ENCODE measurements at places on chromosomes 16 and 17.

DNA sequence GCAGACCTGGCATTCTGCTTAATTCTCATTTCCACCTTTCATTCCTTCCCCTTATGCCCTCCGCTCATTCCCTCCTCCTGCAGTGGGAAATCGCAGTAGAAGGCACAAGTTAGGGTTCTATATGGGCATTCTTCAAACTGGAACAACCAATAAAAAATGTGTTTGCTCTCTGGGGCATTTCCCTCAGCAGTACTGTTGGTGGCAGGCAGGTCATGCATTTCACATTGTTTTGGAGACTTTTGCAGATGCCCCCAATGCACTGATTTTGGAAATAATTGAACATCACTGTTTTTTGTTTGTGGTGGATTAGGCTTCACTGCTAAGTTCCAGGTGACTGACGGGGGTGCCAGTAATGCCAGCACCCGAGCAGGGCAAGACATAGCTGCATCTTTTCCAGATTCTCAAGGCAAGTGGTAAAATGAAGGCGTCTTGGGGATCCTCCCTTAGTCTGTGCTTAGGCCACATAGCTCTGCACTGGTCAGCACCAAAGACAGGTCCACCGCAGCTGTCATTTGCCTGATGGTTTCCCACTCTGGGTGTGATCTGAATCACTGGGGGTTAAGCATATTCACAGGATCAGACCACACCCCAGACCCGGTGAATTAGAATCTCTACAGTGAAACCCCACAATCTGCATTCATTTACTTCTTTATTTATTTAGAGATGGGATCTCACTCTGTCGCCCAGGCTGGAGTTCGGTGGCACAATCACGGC, 304.5 kb downstream of the CPPED1 start:
- no peak for DNase-seq

DNA sequence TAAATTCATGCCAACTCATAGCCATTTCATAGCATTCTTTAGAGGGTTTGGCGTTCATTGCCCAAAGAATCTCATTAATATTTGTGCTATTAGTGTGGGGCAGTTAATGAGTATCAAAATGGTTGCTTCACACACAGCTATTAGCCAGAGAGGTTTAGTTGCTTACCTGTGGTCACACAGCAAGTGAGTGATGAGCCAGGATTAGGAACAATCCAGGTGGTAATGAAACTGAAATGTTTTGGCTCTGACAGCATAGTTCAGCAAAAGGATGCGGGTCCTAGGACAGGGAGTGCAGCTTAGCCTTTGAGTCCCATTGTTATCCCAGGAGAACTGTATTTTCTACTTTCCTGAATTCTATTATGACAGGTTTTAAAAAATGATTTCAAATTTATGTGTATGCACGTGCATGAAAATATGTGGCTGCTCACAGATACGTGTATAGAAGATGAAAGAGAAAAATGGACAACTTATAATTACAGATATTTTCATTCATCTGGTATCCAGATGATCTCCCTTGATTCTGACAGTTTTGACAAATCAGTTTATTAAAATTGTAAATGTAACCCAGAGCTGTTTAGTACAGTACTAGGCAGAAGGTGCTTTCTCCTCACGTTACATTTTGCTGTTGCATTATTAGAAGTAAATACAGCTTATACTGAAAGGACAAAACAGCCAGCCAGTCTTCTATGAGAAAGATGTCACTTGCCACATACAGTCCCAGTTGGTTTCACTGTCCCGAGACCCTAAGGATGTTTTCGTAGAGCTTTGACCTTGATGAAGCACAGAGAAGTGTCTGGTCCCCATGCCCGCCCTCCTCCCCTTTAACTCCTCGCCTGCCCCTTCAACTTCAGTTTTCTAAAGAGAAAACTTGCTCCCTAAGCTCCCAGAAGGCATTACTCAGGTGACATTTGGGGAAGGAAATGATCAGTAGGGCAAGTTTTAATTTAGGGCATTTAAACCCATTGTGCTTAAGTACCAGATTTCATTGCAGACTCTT, 99.8 kb upstream of the TBX2 start:
- DNase-seq, result no peak

DNA sequence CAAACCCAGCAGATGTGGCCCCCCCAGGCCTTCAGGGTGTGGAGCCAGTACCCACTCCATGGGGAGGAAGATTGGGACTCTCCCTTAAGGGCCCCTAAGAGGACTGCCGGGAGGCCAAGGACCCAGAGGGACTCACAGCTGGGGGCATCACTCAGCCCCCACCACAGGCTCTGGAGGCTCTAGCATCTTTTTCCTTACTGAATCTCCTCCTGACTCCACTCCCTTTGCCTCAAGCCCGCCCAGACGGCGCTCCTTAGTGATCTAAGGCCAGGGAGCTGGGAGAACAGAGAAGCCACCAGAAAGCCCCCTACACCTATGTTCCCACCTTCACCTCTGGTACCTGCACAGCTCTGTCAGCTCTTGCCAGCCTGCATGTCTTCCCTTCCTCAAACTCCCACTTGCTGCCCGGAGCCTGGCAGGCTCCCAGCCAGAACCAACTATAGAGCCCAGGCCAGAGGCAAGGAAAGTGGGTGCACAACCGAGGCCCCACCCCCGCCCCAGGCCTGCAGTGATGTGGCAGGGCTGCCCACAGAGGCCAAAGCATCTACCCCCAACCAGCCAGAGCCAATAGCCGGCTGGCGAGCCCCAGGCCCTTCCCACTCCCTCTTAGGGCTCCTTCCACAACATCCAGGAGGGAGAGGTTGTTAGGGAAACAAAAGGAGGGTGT, 22.3 kb upstream of the MPO start:
- DNase-seq, result no peak

- no peak for DNase-seq
These were observed 9.7 kb downstream of the PRR29 start for GRCh38 chr17:64007838-64008282.

GRCh38 chr16:3767333-3767986, 50.1 kb upstream of the TRAP1 start:
- DNase-seq, result no peak

GRCh38 chr17:28046034-28046825, 3.8 kb downstream of the NLK start:
- DNase-seq, result no peak

GRCh38 chr17:1160591-1161390, 19.0 kb downstream of the ABR start:
- no peak for DNase-seq

DNA sequence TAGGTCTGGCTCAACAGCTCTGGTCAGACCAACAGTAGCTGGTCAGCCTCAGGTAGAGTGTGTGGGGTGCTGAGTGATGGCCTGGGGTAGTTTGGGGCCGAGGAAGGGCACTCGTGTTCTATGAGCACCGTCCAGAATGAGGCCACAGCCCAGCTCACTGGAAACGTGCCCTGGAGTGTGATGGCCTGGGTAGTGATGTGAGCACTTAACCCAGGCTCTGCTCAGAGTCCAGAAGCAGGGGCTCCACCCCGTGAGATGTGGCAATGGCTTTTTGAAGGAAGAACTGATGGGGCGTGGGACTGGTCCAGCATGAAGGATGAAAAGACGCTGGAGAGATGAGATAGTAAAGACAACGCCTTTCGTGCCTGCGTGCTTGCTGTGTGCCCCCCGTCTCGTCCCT, 35.3 kb downstream of the NTN1 start:
- DNase-seq, result no peak

DNA sequence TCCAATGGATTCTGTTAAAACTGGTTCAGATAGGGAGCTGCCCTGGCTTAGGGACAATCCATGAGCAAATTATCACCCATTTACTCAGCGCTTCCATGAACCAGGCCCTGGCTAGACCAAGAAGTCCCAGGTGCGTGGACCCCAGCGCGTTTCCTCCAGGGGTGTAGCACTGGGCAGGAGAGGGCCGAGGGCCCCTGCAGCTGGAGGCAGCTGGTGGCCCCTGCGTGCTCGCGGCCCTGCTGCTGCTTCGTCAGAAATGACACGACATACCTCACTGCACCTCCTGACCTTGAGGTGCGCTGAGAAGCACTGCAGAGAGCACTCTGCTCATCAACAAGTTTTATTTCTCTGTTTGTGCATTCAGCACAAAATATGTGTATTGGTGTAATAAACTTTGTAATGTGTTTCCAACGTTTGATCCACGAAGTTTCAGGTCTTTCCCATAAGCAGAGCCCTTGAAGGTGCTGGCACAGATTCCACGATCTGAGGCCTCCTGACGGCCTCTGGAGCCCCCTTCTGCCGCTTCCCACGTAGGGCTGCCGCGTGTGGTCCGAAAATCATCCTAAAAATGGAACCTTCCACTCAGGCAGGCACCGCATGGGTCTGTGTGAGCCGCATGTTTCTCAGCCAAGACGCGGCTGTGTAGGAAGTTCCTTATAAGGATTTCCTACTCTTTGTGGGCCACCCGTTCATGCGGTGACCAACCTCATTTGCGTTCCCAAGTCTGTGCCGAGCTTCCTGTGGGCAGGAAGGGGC, 50.8 kb upstream of the ZCCHC14 start:
- DNase-seq, result no peak

DNA sequence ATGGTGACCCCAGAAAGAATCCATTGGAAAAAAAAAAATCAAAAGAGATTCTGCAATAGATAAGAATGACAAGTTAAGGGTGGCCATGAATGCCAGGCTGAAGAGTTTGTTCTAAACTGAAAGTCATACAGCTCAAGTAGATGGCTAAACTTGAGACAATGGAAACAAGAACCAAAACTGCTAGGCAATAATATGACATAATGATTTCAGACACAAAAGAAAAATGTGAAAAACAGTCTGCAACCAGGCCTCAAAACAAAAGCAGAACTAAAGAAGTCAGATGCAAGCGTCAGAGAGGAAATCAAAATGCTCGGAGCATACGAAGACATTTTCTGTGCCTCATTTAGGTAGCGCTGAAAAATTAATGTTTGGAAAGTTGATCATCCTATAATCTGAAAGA, 54.4 kb upstream of the YPEL2 start:
- no peak for DNase-seq

- DNase-seq, result no peak
These were observed 1063.3 kb upstream of the EEF2KMT start for GRCh38 chr16:6160871-6161270.

- DNase-seq, result peak; percentile 6
These were observed 398.8 kb downstream of the HS3ST3B1 start for GRCh38 chr17:14699574-14700185.

DNA sequence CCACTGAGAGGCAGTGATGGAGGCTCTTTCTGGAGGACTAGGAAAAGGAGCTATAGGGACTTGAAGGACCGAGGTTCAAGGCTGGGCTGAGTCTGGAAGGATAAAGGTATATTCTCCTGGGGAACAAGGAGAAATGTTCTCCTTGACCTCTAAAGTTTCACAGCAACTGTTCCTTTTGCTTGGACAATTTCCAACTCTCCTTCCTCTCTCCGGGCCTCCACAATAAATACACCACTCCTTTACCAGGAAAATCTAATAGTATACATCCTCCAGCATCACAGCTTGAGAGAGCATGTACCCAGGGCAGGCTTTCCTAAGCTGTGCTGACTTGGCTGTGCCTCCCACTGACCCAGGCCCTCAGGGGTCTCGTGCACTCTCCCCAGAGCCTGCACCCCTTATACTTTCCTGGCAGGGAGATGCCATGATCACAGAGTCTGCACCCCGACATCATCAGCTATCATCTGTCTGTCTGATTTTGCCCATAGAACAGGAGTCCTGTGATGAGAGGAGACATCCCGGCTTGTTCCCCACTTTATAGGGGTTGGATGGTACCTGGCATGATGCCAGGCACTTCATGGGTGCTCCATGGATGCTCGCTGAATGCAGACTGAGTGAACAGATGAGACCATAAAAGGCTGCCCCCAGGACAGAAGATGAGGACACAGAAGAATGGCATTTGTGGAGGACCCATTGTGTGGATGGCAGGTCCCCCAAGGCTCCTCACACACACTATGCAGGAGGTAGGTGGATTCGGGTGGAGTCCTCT, 582.6 kb upstream of the CDH5 start:
- DNase-seq, result no peak

GRCh38 chr17:14622615-14623101, 321.8 kb downstream of the HS3ST3B1 start:
- DNase-seq, result no peak

DNA sequence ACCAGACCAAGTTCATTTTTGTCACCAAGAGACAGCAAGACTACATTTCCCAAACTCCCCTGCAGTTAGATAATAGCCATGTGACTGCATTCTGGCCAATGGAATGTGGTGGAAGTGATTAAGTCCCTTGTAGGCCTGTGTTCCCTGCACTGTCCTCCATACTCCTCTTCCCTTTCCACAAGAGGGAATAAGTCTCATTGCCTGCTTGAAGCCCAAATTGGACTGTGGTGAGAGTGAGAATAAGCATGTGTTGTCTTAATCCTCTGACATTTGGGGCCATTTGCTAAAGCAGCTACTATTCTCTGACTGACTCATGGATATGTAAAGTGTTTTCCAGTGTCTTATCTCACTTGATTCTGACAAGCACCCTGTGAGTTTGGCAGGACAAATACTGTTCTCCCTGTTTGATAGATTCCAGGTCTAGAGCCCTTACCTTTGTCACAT, 20.7 kb downstream of the PIK3R6 start:
- peak; percentile 44 for DNase-seq

GRCh38 chr16:89202422-89203215, 2.3 kb upstream of the SLC22A31 start:
- DNase-seq, result no peak

- no peak for DNase-seq
These were observed 1027.5 kb downstream of the CDH11 start for GRCh38 chr16:64094181-64094965.

- peak; percentile 32 for DNase-seq
These were observed 43.6 kb downstream of the SMG6 start for GRCh38 chr17:2259769-2260536.

DNA sequence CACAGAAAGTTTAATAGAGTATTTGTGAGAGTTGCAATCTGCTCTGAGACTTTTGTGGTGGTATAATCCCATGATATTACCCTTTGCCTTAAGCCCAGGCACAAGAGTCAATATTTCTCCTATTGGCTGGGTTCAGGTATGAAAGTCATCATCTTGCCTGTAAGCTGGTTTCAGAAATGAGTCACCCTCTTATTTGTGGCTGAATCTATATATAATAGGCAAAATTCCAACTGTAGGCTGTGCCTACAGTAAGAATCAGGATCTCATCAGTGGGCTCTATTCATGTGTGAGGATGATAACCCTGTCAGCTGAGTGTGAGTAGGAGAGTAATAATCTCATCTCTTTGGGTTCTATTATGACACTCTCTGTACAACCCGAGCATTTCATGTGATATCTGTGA, 2103.1 kb downstream of the TP53TG3F start:
- DNase-seq, result no peak

- no peak for DNase-seq
These were observed 144.5 kb downstream of the RPTOR start for GRCh38 chr17:80689129-80689619.

GRCh38 chr17:43410557-43411368, 12.0 kb downstream of the ARL4D start:
- no peak for DNase-seq

DNA sequence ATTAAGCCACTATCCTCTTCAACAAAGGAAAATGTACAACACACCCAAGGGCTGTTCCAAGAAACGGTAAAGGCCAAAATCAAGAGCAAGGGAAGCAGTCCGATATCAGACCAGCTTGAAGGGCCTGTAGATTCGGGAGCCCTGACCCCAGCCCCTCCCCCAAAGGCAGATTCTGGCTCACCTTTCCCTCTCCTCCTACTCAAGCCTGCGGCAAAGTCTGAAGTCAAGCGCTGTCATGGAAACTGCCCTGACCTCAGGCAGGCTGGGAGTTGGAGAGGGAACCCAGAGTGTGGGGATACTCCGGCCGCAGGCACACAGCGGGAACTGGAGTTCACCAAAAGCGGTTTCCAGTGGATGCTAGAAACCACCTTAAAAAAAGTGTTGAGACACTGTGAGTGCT, 1.8 kb downstream of the ALYREF start:
- no peak for DNase-seq
